ENCODE measurements at places on chromosomes 5 and 9. TPM values are rescaled to one million over a fixed set of nuclear protein-coding genes. Genes with fewer than 3 reads are reported as not detected.

Gene PTGES
- total RNA-seq: not detected

Gene APBA1
- total RNA-seq: 0.09 TPM

Gene THBS4
- 0.98 TPM for total RNA-seq

Gene ACSL6
- total RNA-seq: 21.8 TPM

Gene CANX
- 710 TPM for total RNA-seq

Gene TMEM252
- total RNA-seq: not detected

Data from CD8-positive, alpha-beta memory T cell (primary cell).